ENCODE measurements at places on chromosomes 2 and 18.

GRCh38 chr18:12304351-12305210, 3.5 kb upstream of the TUBB6 start:
- no peak for DNase-seq

DNA sequence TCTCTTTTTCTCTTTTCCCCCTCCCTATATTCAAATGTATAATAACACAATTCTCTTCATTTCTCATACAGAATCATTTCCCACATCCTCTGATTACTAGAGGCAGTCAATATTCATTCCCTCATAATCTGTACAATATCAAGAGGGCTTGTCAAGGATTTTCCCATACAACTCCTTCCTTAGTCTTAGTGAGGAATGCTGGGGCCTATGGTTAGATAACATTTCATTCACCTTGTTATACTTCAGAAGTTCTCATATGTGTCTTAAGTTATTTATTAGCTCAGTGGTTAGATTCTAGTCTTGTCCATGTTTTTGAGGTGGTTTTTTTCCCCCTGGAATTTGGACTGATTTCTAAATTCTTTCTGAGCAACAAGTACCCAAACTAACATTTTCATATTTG, 289.5 kb downstream of the PDE11A start:
- DNase-seq = no peak

DNA sequence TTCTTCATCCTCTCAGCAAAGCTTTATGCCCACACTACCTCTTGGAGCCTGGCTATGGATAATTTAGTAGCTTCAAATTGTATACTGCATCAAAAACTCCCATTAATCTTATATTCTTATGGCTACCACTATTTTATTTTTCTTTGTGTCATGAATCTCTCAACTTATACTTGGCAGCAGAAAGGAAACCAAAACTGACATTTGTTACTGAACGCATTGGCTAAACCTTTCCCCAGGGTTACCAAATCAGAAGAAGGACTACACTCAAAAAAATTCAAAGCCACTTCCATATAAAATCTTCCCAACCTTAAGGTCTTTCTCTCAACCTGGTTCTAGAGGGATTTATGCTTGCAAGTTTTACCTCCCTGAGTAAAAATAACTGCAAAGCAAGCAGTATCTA, 97.0 kb upstream of the REG3G start:
- DNase-seq = no peak

DNA sequence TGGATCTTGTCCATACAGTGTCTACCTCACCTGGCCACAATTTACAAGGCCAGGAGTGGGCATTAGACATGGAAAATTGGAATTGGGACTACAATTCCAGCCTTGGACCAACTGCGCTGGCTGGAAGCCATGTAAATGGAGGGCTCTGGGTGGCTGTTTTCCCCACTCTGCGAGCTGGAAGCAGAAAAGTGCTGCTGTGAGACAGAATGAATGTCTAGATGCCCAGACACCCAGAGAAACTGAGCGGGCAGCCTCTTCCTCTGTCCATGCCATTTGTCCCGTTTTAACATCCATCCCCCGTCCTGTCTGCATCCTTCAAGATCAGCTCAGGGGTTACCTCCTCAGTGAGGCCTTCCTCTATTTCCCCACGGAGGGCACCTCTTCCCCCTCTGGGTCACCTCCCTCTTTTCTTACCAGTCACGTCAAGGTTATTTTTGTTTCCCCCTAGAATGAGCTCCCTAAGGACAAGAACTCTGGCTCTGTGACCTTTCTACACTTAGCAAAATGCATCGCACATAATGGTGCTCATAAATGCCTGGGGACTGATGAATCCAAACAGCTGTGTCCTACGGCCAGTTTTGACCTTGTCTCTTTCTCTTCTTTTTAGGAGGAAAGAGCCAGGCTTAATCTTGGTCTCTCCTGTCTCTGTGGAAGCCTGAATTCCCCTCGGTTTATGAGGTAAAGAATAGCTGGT, 41.2 kb downstream of the MCFD2 start:
- DNase-seq = no peak

GRCh38 chr2:127614731-127615130, 31.2 kb upstream of the GPR17 start:
- DNase-seq = no peak

- DNase-seq = no peak
These were observed 31.0 kb downstream of the CACNB4 start for GRCh38 chr2:152067823-152068222.

DNA sequence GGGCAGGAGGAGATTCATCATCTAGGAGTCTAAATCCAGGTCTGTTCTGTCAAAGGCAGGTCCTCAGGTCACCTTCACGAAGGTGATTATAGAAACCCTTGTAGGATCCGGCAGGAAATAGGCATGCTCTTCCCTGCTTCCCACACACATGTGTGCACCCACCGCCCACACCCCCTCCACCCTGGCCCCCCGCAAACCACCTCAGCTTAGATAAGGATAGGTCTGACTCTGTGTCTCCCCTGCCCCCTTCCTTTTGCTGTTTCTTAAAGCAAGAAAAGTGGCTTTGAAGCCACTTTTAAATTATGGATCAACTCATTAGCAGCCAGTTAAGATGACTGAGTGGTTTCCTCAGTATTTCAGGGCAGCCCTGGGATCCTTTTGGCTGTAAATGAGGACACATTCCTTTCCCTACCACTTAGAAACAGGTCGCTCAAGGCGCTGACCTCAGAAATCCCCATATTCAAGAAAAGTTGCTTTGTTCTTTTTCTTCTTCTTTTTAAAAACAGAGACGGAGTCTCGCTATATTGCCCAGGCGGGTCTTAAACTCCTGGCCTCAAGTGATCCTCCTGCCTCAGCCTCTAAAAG, 14.5 kb upstream of the CIB4 start:
- no peak for DNase-seq

Data from putamen (tissue), 1 donor.